ENCODE measurements at places on chromosomes 4 and X.

- no peak for DNase-seq
Observed at GRCh38 chr4:147219145-147219544, 261.8 kb upstream of the EDNRA start.

GRCh38 chr4:170040031-170040680 is 14.0 kb upstream of the MFAP3L start:
- no peak for DNase-seq

- DNase-seq = no peak
Observed at GRCh38 chr4:184553891-184554290, 79.5 kb upstream of the IRF2 start.

GRCh38 chr4:97664741-97665140 is 478.5 kb downstream of the STPG2 start:
- DNase-seq = no peak

DNA sequence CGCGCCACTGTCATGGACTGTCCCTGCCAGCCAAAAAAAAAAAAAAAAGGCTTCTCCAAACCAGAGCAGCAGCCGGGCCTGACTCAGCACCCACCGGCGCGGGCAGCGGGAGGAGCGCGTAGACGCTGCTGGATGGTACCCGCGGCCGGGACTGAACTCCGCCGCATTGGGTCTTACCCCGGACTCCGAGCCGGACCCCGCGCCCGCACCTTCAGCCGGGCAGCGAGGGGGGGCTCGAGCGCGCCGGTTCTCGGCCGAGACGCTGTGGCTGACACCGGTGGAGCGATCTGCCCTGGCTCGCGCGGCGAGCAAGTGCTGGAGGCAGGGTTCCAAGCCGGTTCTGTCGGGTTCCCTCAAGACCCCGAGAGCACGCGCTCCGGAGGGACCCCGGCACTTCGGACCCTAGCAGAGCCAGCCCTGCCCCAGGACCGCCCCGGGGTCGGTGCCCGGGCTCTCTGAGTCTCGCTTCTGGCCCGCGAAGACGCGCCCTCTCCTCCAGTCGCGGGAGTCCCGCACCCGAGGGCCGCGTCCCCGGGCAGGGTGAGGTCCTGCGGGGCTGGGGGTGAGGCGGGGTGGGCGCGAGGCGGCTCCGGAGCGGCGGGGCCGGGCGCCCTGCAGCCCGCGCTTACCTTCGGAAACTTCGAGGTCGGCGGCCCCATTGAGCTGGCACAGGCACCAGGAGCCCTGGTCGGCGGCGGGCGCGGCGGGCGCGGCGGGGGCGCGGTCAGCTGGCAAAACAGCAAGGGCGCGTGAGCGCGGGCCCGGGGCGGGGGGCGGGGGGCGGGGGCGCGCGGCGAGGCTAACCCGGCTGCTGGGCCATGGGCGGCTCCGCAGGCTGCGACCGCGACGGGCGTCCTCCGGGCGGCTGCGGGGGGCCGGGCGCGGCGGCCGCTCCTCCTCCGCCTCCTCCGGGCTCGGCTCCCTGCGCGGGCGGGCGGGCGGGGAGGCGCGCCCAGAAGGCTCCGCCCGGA is 11.8 kb upstream of the MAN2B2 start:
- DNase-seq = no peak

GRCh38 chr4:127624173-127624572 is 8.6 kb upstream of the INTU start:
- no peak for DNase-seq

GRCh38 chr4:139501927-139502899 is 48.3 kb downstream of the RAB33B start:
- no peak for DNase-seq

GRCh38 chrX:15530318-15530717 is 29.7 kb downstream of the BMX start:
- DNase-seq = no peak

DNA sequence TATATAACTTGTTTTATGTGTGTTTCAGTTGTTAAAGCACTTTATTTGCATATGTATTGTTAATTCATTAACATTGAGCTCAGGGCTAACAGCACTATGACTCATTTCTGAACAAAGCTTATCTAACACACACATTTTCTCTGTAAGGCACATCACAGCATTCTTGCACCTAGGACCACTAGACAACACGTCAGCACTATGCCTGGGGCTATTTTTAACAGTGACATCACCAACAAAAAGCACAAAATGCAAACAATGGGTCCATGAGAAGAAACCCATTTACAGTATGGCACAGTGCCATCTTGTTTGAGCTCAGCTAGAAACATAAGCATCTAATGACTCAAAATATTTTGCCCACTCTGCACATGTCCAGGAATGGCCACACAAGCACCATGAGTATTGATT is 124.4 kb downstream of the RELL1 start:
- no peak for DNase-seq

- DNase-seq = no peak
Observed at GRCh38 chrX:113980953-113981352, 602.9 kb upstream of the HTR2C start.
